BJ (cell line): ENCODE measurements at places on chromosomes 6 and 20.

- no peak for DNase-seq
These were observed 26.6 kb downstream of the HDGFL1 start for GRCh38 chr6:22596011-22596410.

GRCh38 chr6:36546308-36546919 lies 865 bp downstream of the STK38 start:
- DNase-seq = no peak

DNA sequence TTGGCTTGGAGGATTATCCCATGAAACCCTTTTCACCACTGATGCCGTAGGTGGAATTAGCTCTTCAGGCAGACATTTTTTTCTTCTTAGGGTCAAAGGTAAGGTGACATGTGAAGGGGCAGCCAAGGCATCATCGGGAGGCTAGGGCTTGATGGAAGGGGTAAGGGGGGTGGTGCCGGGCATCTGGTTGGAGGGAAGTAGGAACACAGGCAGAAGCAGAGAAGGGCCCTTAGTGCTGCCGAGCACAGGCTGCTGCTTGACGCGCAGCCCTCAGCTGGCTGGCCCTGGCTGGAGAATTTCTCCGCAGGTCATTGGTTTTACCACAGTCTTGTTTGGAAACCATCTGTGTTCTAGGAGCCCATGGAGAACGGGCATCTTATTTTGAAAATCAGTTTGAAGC lies 54.7 kb downstream of the TRAF3IP2 start:
- no peak for DNase-seq

DNA sequence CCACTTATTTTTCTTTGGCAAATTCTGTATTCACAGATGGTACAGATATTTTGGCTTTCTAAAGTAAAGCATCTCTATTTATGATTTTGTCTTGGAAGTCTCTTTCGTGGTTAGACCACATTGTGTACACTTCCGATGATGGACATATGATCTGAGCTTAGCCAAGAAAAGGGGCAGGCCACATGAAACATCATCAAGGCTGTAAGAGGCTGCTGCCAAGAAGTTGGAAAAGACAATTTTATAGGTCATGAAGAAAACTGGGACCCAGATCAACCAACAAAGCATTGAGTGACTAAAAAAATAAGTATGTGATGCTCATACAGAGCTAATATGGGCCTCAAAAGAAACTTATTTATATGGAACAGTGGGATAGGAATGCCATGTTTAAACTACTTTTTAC lies 266.4 kb downstream of the HAO1 start:
- DNase-seq = peak; percentile 42

- no peak for DNase-seq
These were observed 18.9 kb upstream of the TRAM2 start for GRCh38 chr6:52595796-52596130.

- DNase-seq = no peak
These were observed 17.1 kb downstream of the SYNJ2 start for GRCh38 chr6:157998707-157999167.

- DNase-seq = no peak
These were observed 19.1 kb downstream of the SNAI1 start for GRCh38 chr20:50001784-50002311.

DNA sequence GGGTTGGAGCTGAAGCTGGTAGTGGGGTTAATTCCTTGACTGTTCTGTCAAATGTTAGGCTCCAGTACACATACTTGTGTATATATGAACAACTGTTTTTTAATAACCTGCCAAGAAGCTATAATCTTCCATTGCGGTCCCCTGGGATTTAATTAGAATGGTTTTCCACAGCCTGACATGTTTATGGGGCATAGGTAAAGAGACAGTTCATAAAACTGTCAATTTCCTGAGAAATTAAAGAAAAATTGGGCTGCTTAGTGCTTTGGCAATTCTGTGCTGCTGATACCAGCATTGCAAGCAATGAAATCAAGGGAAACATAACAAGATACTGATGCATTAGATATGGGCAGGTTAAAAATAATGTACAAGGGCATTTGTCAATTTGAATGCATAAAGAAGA lies 314.1 kb upstream of the SLC35B3 start:
- no peak for DNase-seq

- DNase-seq = no peak
These were observed 405.5 kb upstream of the PLCB4 start for GRCh38 chr20:8663424-8663823.

DNA sequence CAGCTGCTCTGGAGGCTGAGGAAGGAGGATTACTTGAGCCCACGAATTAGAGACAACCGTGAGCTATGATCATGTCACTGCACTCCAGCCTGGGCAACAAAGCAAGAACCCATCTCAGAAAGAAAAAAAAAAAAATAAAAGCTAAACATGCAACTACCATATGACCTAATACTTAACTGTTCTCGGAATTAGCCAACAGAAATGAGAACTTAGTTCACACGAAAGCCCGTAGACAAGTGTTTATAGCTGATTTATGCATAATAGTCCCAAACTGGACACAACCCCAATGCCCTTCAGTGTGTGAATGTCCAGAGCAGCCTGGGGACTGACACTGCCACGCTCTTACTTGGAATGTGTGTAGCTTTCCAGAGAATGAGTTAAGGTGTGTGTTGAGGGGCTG lies 211.5 kb upstream of the PROKR2 start:
- DNase-seq = no peak

GRCh38 chr20:53215166-53215565 lies 243.0 kb downstream of the TSHZ2 start:
- no peak for DNase-seq

DNA sequence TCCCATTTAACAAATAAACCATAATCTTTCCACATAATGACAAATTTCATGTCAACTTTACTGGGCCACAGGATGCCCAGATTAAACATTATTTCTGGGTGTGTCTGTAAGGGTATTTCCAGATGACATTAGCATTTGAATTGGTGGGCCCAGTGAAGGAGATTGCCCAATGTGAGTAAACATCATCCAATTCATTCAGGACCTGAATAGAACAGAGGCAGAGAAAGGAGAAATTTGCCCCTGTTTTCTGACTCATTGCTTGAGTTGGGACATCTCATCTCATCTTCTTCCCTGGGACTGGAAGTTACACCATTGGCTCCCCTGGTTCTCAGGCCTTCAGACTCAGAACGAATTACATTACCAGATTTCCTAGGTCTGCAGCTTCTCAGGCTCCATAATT lies 142.9 kb downstream of the TPBG start:
- peak; percentile 3 for DNase-seq

GRCh38 chr6:111746983-111747382 lies 126.3 kb downstream of the FYN start:
- no peak for DNase-seq

DNA sequence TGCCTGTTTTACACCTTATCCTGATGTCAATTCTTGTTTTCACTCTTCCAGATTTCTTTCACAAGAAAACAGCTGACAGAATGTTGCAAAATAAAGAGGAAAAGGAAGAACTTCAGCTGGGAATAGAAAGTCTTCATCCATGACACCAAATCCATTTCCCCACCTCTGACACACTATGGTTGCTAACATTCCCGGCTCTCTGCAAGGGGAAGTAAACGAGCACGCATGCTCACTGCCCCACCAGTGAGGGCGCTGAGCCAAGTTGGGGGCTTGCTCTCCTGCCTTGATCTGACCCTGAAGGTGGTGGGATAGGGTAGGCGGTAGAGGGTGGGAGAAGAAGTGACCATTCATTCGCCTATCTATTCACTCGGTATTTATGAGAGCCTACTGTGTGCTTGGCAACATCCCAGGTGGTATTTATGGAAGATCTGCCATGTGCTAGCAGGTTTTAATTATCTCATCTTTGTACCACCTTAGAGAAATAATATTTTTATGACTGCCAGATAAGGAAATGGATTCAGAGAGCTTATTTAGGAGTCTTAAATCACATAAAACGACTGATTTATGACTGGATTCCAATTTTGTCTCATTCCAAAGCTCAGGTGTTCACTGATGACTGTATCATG lies 206.2 kb downstream of the FOXC1 start:
- no peak for DNase-seq

- no peak for DNase-seq
These were observed 949 bp downstream of the TXLNB start for GRCh38 chr6:139290787-139291311.

DNA sequence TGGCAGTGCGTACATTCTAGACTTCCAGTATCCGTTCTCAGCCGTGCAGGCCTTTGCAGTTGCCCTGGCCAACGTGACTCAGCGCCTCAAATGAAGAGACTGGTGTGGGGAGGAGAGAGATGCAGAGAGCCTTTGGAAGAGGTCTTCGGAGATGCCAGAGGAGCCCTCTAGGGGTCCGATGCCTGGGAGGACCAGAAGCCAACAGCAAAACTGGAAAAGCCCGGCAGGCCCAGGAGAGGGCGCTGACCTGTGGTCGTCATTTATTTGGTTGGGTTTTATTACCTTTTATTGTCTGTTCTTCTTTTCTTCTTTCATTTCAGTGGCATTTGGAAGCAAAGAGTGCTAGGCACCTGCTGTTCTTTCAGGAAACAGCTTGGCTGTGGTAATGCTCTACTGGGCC lies 53.3 kb upstream of the TMEM181 start:
- no peak for DNase-seq

DNA sequence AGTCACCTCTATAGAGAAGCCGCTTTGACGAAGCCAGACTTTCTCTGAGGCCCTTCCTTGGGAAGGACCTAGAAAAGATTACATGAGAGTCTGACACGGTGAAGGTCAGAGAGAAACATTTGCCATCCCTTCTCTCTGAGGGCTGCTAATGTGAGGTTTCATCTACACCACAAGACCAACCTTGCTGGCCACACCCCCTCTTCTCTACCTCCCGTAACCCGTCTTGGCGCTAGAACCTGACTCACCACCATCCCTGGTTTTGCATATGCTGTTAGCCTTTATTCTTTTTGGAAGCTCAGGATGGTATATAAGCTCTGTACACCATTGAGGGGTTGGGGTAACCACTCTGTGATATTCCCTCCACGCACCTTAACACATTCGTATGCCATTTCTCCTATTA lies 63.6 kb downstream of the FOXF2 start:
- DNase-seq = no peak

GRCh38 chr20:61254881-61255626 lies 3.0 kb downstream of the CDH4 start:
- no peak for DNase-seq

GRCh38 chr6:117544716-117545115 lies 57.6 kb downstream of the GOPC start:
- no peak for DNase-seq

DNA sequence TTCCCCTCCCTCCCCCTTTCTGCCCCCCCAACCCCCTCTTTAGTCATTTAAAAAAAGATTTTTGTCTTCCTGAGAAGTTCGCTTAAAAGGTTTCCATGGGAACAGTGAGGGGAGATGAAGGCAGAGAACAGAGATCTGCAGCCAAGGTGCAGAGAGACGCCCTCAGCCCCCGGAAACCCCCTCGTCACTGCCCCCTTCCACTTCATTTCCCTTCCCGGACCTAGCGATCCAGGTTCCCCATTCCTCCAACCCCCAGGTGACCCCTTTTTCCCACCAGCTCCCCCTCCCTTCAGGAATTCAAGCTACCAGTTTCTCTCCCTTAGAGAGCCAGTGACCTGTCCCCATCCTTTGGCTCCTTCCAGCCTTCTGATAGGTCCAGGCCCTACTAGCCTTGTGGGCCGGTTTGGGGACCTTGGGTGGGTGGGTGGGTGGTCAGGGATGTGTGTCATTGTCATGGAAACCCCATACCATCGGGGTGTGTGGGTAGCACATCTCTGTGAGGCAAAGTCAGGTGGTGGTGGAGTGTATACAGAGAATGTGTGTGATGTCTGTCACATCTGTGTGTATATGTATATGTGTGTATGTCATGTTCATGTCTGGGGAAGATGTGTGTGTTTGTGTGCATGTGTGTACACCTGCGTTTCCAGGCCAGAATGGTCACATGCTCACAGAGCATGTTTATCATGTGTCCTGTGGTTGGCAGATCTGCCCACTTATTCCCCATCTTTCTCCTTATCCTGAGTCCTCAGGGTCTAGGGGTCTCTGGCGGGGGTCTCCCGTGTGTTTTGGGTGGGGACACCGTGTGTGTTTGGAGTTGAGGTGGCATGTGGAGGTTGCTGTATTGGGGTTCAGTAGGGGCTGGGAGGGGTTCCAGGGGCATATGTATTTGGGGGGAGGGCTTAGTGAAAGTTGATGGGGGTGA lies 7.0 kb downstream of the SYNGAP1 start:
- no peak for DNase-seq

GRCh38 chr20:58053391-58054055 lies 174.9 kb downstream of the ANKRD60 start:
- no peak for DNase-seq

GRCh38 chr20:25206548-25206947 lies 11.0 kb downstream of the ENTPD6 start:
- no peak for DNase-seq

DNA sequence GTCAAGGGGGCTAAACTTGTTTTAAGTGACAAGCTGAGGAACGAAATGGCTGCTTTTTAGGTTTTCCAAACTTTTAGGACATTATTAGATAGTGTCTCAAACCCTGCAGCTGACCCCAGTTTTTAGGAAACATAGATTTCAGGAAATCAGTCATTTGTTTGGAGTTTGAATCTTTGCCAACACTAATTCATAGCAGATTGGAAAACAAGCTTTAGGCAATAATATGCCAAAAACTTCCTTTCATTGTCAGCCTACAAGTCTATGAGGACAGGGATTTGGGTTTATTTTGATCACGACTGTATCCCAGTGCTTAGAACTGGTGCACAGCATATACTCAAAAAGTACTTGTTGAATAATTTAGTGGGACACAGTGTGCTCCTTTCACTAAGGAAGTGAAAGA lies 123.2 kb downstream of the TINAG start:
- DNase-seq = no peak

DNA sequence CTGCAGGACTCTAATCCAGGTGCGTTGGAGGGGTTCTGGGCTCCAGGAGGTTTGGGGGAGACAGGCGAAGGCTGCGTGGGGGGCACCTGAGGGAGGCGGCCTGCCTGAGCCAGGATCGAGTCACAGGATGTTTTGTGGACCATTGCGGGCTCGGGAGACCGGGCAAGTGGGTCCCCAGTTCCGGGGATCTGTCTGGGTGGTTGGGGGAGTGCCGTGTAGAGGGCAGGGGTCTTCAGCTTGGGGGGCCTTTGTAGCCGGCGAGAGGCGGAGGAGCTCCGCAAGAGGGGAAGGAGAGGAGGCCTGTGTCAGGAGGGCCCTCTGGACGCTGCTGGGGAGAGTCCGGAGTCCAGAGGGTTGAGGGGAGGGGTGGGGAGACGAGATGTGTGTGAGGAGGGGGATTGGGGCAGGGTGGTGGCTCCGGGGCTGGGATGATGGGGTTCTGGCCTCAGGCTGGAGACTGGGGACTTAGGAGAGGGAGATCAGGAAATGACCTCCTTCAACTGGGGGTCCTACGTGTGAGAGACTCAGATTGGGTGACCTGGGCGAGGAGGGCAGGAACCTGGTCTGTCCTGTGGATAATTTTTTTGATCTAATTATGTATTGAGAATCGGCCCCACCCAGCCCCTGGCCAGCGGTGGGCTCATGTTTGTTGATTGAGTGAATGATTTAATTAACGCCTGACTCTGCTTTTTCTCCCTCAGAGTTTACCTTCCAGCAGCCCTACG lies 505 bp downstream of the SNAI1 start:
- no peak for DNase-seq
